Posterior vena cava (tissue), 2 donors: ENCODE measurements at places on chromosomes 12 and 14. TPM values are rescaled to one million over a fixed set of nuclear protein-coding genes. Genes with fewer than 3 reads are reported as not detected.

The KLRK1 gene
- total RNA-seq: 1.9 TPM

The INSM2 gene
- total RNA-seq: not detected

The HIGD1C gene
- total RNA-seq: not detected

The EIF2B1 gene
- total RNA-seq: 36.7 TPM

The PHETA1 gene
- 8.3 TPM for total RNA-seq

The LMNTD1 gene
- not detected for total RNA-seq

The TBX3 gene
- total RNA-seq: 3.5 TPM

The LRRC10 gene
- total RNA-seq: not detected

The DPPA3 gene
- not detected for total RNA-seq

The ITGA5 gene
- 1,151 TPM for total RNA-seq

The KCNA1 gene
- total RNA-seq: 0.05 TPM

The PZP gene
- total RNA-seq: 0.42 TPM

The TMCC3 gene
- total RNA-seq: 21.2 TPM

The DEGS2 gene
- total RNA-seq: 1.2 TPM

The ZBTB25 gene
- total RNA-seq: 13.3 TPM

The RIPK3 gene
- 8.5 TPM for total RNA-seq

The KSR2 gene
- 0.05 TPM for total RNA-seq

The WNT1 gene
- total RNA-seq: not detected

The TAMALIN gene
- 50.6 TPM for total RNA-seq

The GPRC5D gene
- not detected for total RNA-seq

The NANOG gene
- total RNA-seq: 0.56 TPM

The C12orf56 gene
- not detected for total RNA-seq

The RPL10L gene
- total RNA-seq: not detected

The RPS29 gene
- 1,062 TPM for total RNA-seq

The NPC2 gene
- 224 TPM for total RNA-seq

The NRIP2 gene
- total RNA-seq: 3.6 TPM

The IPO8 gene
- total RNA-seq: 61.6 TPM

The RFX4 gene
- total RNA-seq: not detected

The CAPZA3 gene
- total RNA-seq: not detected

The GYS2 gene
- total RNA-seq: not detected

The PYGL gene
- total RNA-seq: 52.0 TPM

The PLEKHD1 gene
- 0.14 TPM for total RNA-seq

The GLI1 gene
- total RNA-seq: 0.90 TPM

The OVCH1 gene
- total RNA-seq: 1.1 TPM

The STX2 gene
- total RNA-seq: 39.8 TPM

The FUT8 gene
- total RNA-seq: 26.0 TPM

The PLEK2 gene
- 1.2 TPM for total RNA-seq

The DLGAP5 gene
- 0.10 TPM for total RNA-seq

The ADGRD1 gene
- 238 TPM for total RNA-seq

The CCDC177 gene
- total RNA-seq: not detected

The NELL2 gene
- 1.3 TPM for total RNA-seq

The EPYC gene
- total RNA-seq: not detected

The SUDS3 gene
- total RNA-seq: 31.1 TPM

The PLBD1 gene
- 12.4 TPM for total RNA-seq

The KRT71 gene
- total RNA-seq: not detected

The OR4Q2 gene
- total RNA-seq: not detected

The KRT78 gene
- not detected for total RNA-seq

The TMTC2 gene
- 7.1 TPM for total RNA-seq

The SLC38A1 gene
- total RNA-seq: 88.0 TPM
